Lower lobe of right lung (tissue), 2 donors: ENCODE measurements at places on chromosomes 13 and 19. TPM values are rescaled to one million over a fixed set of nuclear protein-coding genes. Genes with fewer than 3 reads are reported as not detected.
A peak's percentile ranks its signal among the peaks of the same experiment; 100 is the strongest.

DNA sequence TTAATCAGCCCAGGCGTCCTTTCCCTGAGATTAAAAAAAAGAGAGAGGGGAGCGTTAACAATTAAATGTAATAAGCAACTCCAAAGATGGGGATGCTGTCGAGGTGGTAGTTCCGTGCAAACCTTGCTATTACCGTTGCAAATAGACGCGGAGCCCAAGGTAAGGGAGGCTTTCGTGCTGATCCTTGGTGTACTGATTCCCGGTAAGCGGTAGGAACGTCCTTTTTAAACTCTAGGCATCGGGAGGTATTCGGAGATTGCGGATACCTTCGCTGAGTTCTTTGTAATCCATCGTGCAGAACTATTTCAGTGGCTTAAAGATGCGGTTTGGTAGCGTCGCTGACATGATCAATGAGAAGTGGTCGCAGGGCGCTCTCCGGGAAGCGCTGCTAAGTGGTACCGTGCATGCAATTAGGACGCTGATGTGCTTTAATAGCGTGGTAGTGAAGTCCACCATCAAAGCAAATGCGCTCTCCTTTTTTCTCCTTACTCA lies 3.1 kb downstream of the SLITRK5 start:
- DNase-seq: no peak

DNA sequence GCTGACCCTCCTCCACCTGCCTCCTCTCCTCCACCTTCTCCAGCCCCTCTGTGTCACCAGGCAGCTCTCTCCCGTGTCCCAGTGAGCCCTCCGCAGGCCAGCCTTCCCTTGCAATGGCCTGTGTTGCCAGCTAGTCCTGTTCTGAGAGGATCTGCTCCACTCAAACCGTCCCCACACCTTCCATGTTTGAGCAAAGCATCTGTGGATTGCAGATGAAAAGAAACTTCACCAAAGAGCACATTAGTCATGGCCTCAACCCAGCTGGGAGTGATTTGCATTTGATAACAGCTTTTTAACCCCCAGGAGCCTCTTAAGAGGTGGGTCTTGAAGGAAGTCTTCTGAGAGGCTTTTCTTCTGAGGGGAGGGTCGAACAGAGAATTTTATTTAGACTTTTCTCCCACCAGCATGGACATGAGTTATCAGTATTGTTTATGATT lies 72.8 kb downstream of the COL4A2 start:
- no peak for DNase-seq

- DNase-seq: no peak
Measured at GRCh38 chr13:20980430-20980829, 77.9 kb upstream of the XPO4 start.

- DNase-seq: no peak
Measured at GRCh38 chr13:30647420-30647819, 29.7 kb downstream of the USPL1 start.

DNA sequence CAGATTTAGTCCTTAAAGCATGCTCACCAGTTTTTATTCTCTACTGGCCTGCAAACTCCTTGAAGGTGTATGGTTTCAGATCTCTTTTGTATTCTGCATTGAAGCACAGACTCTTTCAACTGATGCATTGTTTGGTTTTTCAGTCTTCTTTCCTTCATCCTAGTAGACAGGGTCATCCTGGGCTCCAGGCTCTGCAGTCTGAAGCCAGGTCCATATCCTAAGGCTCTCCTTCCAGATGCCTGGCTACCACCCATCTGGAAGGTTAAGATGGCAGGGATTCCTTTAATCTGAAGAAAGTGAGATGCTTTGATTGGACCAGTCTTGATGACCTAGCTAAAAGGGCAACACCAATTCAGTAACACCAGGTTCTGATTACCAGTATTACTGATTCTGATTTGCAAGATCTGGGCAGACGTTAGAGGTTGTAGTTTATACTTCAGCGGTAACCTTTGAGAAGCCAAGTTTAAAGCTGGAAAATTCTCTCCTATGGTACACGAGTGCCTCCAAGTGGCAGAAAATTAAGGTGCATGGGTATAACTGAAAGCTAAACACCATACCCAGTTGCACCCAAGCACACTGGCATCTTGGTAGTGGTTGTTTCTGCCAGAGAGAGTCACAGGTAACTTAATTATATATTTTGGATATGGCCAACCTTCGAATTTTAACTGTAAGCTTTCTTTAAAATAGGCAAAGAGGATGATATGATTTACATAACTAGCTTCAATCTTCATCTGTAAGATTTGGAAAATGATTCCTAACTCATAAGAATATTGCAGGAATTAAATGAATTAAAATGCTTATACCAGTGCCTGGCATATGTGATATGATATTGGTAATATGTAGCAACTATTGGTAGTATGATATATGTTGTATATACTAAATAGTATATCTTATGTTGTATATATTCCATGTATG lies 1651.9 kb upstream of the MIR17HG start:
- no peak for DNase-seq

GRCh38 chr13:72875233-72875632 lies 93.3 kb downstream of the PIBF1 start:
- no peak for DNase-seq

GRCh38 chr13:51981355-51981754 lies 29.9 kb downstream of the ATP7B start:
- DNase-seq: no peak

GRCh38 chr13:92804926-92805325 lies 421.7 kb upstream of the GPC6 start:
- DNase-seq: no peak

DNA sequence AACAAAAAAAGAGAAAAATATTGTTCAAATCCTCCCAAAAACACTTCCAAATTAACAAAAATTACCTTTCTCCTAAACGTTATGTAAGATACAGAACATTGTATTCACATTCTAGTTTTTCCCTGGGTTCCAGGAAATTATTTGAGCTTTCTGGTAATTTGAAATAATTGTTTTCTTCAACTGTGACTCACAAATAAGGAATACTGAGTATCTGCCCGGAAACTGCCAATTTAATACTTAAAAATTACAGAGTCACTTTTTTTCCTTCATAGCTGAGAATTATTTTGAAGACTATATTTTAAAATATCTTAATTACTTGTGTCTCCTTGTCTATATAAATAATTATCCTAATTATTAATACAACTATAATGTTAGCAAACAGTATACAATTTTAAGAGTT lies 709.0 kb upstream of the ARGLU1 start:
- DNase-seq: no peak

DNA sequence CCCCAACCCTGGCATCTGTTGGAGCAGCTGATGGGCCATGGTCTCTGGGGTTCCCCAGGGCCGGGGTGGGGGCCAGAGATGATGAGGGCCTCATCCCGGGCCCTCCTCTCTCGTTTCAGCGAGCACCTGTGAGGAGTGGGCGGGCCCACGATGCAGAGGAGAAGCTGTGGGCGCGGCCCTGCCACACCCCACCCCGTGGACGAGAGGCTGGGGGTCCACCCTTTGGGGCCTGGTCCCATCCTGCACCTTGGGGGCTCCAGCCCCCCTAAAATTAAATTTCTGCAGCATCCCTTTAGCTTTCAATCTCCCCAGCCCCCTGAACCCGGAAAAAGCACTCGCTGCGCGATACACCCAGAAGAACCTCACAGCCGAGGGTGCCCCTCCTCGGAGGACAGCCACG lies 5.6 kb downstream of the HMG20B start:
- no peak for DNase-seq

- no peak for DNase-seq
Measured at GRCh38 chr19:3945838-3946237, 13.0 kb downstream of the NMRK2 start.

- DNase-seq: no peak
Measured at GRCh38 chr19:7789447-7789846, 26.4 kb downstream of the CLEC4M start.

DNA sequence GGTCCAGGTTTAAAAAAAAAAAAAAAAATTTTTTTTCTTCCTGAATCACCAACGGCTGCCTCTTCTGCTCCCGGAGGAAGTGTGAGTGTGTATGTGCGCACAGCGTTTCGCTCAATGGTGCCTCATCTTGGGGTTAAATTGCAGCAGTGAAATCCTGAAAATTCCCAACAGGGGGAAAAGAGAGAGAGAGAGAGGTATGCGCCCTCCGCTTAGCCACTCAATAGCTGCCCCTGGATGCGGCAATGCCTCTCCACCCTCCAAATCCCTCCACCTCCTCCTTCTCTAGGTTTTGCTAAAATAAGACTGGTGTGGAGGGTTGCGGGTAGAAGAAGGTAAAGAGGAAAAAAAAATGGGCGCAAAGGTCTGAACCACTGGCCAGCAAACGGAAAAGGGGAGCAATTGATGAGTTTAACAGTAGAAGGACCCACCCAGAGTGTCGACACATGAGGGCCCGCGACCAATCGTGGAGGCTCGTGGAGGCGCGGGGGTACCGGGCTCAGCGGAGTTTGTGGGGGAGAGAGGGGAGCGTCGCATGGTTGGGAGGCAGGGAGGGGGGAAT lies 853 bp upstream of the CACNA1A start:
- no peak for DNase-seq

GRCh38 chr19:33467851-33468250 lies 53.7 kb downstream of the PEPD start:
- peak; percentile 24 for DNase-seq

- no peak for DNase-seq
Measured at GRCh38 chr13:105607426-105607825, 928.0 kb downstream of the EFNB2 start.

- DNase-seq: no peak
Measured at GRCh38 chr13:23572836-23573235, 2.6 kb downstream of the TNFRSF19 start.

DNA sequence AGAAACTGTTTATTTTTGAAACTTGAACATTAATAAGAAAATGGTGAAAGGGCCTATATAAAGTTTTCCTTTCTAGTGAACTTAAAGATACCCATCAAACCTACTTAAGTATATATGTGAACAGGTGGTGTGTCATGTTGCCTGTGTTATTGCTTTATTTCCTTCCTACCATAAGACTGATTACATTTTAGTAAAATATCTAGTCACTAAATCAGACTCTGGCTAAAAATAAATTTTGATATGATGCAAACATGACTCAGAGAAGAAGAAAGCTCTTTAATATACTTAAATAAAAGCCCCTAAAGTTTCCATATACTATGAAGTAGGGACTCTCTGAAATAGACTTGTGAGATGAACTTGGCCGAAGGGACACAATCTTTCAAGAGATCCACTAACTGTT lies 35.1 kb upstream of the FBXL3 start:
- DNase-seq: no peak

DNA sequence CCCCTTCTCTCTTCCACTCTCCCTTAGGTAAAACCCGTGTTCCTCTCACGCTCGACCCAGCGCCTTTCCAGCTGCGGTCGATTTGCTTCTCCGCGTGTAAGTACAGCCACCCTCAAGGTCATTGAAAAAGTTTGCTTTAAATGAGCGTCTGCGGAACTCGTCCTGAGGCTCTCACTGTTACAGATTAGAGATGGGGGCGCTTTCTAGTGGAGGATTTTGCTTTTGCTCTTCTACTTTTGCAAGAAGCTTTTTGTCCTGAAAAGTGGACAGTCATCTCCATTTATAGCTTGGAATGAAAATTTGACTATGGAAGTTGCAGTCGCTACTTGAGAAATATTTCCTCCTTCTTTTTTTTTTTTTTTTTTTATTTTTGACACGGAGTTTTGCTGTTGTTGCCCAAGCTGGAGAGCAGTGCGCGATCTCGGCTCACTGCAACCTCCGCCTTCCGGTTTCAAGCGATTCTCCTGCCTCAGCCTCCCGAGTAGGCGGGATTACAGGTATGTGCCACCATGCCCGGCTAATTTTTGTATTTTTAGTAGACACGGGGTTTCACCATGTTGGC lies 595 bp upstream of the RAB20 start:
- no peak for DNase-seq

DNA sequence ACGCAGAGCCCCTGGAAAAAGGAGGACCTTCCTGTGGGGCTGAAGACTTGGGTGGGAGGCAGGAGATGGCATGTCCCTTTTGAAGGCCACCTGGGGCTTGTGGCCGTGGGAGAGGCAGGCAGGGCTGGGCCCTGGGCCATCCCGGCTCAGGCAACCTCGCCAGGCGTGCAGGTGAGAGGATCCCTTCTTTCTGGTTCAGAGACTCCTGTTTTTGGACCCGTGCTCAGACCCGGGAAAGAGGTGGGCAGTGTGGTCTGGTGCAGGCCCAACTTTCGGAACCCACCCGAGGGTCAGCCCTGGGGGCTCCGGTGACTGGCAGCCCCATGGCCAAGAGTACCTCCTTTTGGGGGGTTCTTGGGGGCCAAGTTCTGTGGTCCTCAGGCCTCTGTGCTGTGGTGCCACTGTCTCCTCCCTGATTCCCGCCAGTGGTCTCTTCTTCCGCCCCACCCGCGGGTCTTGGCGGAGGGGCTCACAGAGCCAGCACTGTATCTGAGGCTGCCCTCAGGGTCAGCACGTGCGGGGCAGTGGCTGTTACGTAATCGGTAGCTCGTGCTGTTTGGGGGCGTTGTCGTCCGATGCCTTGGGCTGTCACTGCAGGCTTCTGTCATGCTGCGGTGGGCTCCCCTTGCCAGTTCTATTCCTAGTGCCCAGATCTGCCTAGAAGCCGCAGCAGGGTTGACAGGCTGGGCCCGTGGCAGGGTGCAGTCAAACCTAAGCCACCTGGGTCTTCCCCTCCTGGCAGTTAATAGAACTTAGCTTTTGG lies 42.7 kb downstream of the KDM4B start:
- no peak for DNase-seq

GRCh38 chr13:96052656-96053002 lies 572 bp downstream of the UGGT2 start:
- DNase-seq: no peak

DNA sequence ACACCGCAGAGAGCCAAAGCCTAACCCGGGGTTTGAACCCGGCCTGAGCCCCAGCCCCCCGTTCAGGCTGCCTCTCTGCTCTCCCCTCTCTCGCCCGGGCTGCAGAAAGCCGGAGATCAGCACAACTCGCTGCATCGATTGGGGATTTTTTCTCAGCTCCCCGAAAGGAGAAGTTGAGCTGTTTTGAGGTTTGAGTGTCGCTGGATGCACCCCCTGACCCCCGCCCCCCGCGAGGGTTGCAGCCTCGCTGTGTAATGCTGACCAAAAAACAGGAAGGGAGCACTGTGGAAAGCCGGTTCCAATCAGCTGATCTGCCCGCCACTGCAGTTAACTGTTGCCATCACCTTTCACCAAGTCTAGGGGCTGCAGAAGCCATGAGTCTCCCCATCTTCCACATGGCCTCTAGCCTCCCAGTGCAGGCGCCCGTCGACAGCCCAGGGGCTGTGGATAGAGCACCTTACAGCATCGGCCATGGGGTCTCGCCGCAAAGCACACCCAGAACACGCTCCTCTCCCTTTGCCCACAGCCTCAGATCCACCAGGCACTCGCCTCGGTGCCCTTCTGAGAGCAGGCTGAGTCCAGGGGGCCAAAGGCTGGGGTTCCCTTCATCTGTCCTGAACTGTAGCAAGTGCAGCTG lies 34.5 kb downstream of the MYO9B start:
- DNase-seq: peak; percentile 86

DNA sequence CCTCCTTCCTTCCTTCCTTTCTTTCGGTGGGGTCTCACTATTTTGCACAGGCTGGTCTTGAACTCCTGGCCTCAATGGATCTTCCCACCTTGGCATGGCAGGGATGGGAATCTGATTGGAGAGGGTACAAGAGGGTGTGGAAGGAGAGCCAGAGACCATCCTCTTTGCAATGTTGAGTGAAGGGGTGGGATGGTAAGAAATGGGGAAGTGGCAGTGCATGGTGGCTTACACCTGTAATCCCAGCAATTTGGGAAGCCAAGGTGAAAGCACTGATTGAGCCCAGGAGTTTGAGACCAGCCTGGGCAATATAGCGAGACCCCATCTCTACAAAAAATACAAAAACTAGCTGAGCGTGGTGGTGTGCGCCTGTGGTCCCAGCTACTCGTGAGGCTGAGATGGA lies 5.5 kb downstream of the BLOC1S3 start:
- DNase-seq: no peak

Gene KIR3DL2
- total RNA-seq: not detected

Gene SH2D3A
- 21.2 TPM for total RNA-seq

Gene JSRP1
- total RNA-seq: not detected

Gene UGGT2
- 18.0 TPM for total RNA-seq

Gene MEIOSIN
- not detected for total RNA-seq

Gene IL12RB1
- 14.6 TPM for total RNA-seq
